ENCODE measurements at places on chromosomes 11 and 22. TPM values are rescaled to one million over a fixed set of nuclear protein-coding genes. Genes with fewer than 3 reads are reported as not detected.

The PLAAT5 gene
- 0.36 TPM for total RNA-seq

The PGGHG gene
- total RNA-seq = 25.1 TPM

The FGF19 gene
- not detected for total RNA-seq

The MS4A3 gene
- total RNA-seq = not detected

DNA sequence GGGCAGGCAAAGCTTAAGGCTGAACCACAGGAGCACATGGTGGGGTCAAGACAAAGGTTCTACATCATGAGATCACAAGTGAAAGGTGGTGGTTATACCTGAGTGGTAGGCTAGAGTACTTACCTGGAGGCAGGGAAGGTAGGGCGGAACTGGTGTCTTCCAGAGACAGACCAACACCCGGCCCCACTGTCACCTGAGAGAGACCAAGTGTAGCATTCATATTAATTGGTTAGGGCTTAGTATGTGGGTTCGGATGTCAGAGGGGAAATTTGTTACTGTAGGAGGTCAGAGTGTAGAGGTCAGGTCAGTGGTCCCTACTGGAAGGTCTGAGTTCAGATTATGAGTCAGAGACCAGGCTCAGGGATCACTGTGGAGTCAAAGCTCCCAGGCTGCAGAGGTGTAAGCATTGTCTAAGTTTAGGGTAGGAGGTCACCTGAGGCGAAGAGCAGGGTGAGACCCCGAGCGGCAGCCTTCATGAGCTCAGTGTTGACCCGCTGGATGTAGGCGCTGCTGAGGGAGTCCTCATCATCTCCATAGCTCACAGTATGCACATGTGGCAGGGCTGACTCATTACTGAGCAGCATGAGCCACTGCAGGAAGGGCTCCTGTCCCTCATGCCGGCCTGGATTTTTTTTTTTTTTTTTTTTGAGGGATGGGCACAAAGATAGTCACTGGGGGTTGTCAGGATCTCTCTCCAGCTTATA is 3.2 kb downstream of the TPP1 start:
- H3K27me3 ChIP-seq = no peaks in the 10 kb centered on the region
- H3K4me3 ChIP-seq = no peak overlapping the region
- peaks cover under 1% of the 10 kb centered on the region for H3K36me3 ChIP-seq

- H3K4me3 ChIP-seq = no peak overlapping the region
- no peaks in the 10 kb centered on the region for H3K4me1 ChIP-seq
- H3K36me3 ChIP-seq = no peaks in the 10 kb centered on the region
- no peak for DNase-seq
These were observed 202.0 kb downstream of the NTM start for GRCh38 chr11:131572423-131572822.

- DNase-seq = no peak
- no peak overlapping the region for H3K4me3 ChIP-seq
- H3K27me3 ChIP-seq = peaks cover 2% of the 10 kb centered on the region
- no peak overlapping the region for H3K27ac ChIP-seq
- H3K4me1 ChIP-seq = no peaks in the 10 kb centered on the region
These were observed 3.1 kb downstream of the ACY3 start for GRCh38 chr11:67647471-67647870.

GRCh38 chr11:112793416-112793815 is 167.8 kb upstream of the NCAM1 start:
- peak; percentile 36 for DNase-seq
- no peak overlapping the region for H3K27ac ChIP-seq
- H3K36me3 ChIP-seq = no peaks in the 10 kb centered on the region
- H3K27me3 ChIP-seq = no peaks in the 10 kb centered on the region
- peaks cover 8% of the 10 kb centered on the region for H3K4me1 ChIP-seq
- H3K4me3 ChIP-seq = no peak overlapping the region

GRCh38 chr11:76415073-76415472 is 29.7 kb upstream of the EMSY start:
- no peaks in the 10 kb centered on the region for H3K4me1 ChIP-seq
- H3K27me3 ChIP-seq = peaks cover 13% of the 10 kb centered on the region
- H3K4me3 ChIP-seq = no peak overlapping the region
- H3K36me3 ChIP-seq = no peaks in the 10 kb centered on the region
- no peak for DNase-seq
- H3K27ac ChIP-seq = no peak overlapping the region

GRCh38 chr22:38338772-38339379 is 21.6 kb upstream of the CSNK1E start:
- no peaks in the 10 kb centered on the region for H3K36me3 ChIP-seq
- H3K27ac ChIP-seq = no peak overlapping the region
- peaks cover 4% of the 10 kb centered on the region for H3K4me1 ChIP-seq
- DNase-seq = no peak
- H3K27me3 ChIP-seq = no peaks in the 10 kb centered on the region

GRCh38 chr11:74357449-74357848 is 40.8 kb downstream of the PGM2L1 start:
- no peaks in the 10 kb centered on the region for H3K4me1 ChIP-seq
- H3K36me3 ChIP-seq = peaks cover 3% of the 10 kb centered on the region
- no peaks in the 10 kb centered on the region for H3K27me3 ChIP-seq
- H3K27ac ChIP-seq = no peak overlapping the region
- H3K4me3 ChIP-seq = no peak overlapping the region
- no peak for DNase-seq

DNA sequence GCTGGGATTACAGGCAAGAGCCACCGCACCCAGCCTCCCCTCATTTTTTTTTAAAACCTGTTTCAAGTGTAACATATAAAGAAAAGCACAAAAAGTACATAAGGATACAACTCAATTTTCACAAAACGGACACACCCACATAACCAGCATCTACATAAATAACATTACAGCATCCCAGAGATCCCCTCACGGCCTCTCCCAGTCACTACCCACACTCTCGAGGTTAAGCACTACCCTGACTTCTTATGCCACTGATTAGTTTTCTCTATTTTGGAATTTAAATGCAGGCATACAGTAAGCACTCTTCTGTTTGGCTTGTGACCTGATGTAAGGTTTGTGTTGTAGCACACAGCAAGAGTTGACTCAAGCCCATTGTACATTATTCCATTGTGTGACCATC is 82.5 kb downstream of the CLPB start:
- H3K36me3 ChIP-seq = no peaks in the 10 kb centered on the region
- peaks cover 7% of the 10 kb centered on the region for H3K4me1 ChIP-seq
- no peak for DNase-seq
- H3K27ac ChIP-seq = no peak overlapping the region
- no peak overlapping the region for H3K4me3 ChIP-seq

DNA sequence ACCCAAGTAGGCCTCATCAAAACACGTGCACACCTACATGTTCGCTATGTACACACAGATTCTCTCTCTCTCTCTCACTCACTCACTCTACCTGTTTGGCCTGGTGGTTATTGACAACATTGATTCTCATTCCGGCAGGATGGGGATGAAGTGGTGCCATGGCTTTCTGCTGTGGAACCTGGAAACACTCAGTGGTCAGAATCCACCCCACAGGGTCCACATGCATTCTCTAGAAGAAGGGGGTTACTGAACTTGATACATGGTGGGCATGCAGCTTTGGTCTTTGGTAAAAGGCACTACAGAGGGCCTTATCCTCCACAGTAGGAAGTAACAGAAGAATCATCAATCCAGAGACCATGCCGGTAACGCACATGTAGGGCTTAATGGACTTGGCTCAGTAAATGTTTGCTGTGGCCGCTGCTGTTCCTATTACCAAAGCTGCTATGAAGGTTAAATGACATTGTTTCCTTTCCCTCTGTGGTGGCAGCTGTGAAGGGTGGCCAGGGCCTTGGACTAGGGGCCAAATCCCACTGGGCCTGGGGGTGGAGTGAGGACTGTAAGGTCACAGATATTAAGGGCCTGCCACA is 12.7 kb downstream of the POLDIP3 start:
- no peak overlapping the region for H3K4me3 ChIP-seq
- peaks cover 9% of the 10 kb centered on the region for H3K4me1 ChIP-seq
- no peak overlapping the region for H3K27ac ChIP-seq

- no peaks in the 10 kb centered on the region for H3K27me3 ChIP-seq
- no peak overlapping the region for H3K4me3 ChIP-seq
- no peaks in the 10 kb centered on the region for H3K4me1 ChIP-seq
- no peaks in the 10 kb centered on the region for H3K36me3 ChIP-seq
These were observed 294.0 kb upstream of the CTSC start for GRCh38 chr11:88631497-88631896.

GRCh38 chr11:116861539-116861938 is 24.1 kb upstream of the APOA1 start:
- H3K4me1 ChIP-seq = peaks cover 19% of the 10 kb centered on the region
- H3K27me3 ChIP-seq = no peaks in the 10 kb centered on the region
- H3K27ac ChIP-seq = peak overlapping the region; percentile 34
- H3K4me3 ChIP-seq = no peak overlapping the region

DNA sequence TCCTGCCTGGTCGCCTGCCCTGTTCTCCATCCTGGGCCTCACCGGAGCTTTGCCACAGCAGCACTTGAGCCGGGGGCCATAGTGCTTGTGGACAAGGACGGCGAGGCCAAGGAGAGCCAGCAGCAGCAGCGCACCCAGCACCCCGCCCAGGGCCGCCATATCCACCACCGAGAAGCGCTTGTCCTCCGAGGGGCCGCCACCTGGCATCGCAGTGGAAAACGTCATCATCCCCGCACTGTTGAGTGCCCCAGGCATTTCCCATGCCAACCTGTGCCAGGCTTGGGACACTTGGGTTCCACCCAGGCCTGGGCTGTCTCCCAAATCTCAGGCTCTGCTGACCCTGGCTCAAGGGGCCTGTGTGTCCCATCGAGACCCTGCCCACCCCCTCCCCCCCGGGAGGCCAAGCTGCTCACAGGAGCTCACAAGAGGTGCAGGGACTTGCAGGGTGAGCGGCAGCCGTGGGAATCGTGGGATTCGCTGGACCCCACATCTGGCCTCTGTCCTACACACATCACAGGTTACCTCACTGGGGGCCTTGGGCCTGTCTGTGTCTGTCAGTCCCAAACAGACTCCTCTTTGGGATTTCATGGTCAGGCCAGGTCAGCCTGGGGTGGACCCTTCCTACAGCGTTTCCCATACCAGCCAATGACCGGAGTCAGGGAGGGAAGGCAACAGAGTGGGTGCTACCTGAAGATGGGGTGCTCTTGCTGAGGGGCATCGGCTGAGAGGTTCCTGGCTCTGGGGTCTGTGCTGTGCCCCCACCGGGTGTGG is 2.3 kb upstream of the IRF7 start:
- H3K4me1 ChIP-seq = peaks cover 11% of the 10 kb centered on the region
- no peaks in the 10 kb centered on the region for H3K27me3 ChIP-seq
- H3K4me3 ChIP-seq = no peak overlapping the region
- H3K27ac ChIP-seq = no peak overlapping the region
- no peak for DNase-seq

GRCh38 chr22:20015187-20015625 is 1.4 kb downstream of the ARVCF start:
- no peaks in the 10 kb centered on the region for H3K36me3 ChIP-seq
- no peak for DNase-seq
- peaks cover 3% of the 10 kb centered on the region for H3K4me1 ChIP-seq
- H3K4me3 ChIP-seq = no peak overlapping the region
- no peak overlapping the region for H3K27ac ChIP-seq
- peaks cover 12% of the 10 kb centered on the region for H3K27me3 ChIP-seq

DNA sequence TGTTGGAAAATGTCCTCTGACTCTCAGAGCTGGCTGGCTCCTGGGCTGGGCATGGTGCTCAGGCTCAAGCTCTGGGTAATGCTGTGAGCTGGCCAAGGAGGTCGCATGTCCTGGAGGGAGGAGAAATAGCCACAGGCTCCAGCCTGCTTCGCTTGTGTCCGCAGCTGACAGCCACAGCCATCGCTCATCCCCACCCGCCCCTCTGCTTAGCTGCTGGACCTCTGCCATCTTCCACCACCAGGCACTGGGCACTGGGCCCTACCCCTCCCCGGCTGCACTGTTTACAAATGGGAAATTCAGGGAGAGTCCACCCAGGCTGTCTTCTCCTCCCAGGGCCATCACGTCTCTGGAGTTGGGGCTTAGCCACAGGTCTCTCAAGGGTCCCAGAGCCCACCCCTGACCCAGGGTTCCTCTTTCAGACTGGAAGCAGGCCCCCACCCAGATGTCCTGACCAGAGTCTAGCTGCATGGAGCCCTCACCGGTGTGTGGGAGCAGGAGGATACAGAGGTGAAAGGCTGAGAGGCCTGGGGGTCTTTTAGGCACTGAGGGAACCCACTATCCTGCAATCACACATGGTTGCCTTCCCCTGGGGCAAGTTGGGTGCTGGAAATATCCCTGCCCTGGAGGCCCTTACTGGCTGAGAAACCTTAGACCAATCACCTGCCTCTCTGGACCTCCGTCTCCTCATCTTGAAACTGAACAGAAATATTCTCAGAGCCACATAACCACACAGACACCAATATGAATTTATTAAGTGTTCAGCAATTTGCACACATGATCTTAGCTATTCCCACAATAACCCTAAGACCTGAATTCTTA is 62.7 kb downstream of the CD82 start:
- H3K27me3 ChIP-seq = peaks cover 8% of the 10 kb centered on the region
- H3K4me3 ChIP-seq = no peak overlapping the region
- peaks cover 6% of the 10 kb centered on the region for H3K4me1 ChIP-seq
- no peak overlapping the region for H3K27ac ChIP-seq
- H3K36me3 ChIP-seq = no peaks in the 10 kb centered on the region

- H3K4me1 ChIP-seq = peaks cover 12% of the 10 kb centered on the region
- H3K27ac ChIP-seq = no peak overlapping the region
- H3K4me3 ChIP-seq = no peak overlapping the region
- DNase-seq = no peak
These were observed 29.7 kb downstream of the MB start for GRCh38 chr22:35587447-35587870.

GRCh38 chr11:74311352-74311926 is at the start of gene P4HA3:
P4HA3 (minus strand) TSS chr11:74311640; CDS start chr11:74311611, 29 bp downstream.
- no peaks in the 10 kb centered on the region for H3K36me3 ChIP-seq
- DNase-seq = no peak
- H3K27me3 ChIP-seq = no peaks in the 10 kb centered on the region
- H3K4me1 ChIP-seq = peaks cover 13% of the 10 kb centered on the region
- peak within 1 kb of the TSS; percentile 62 for H3K4me3 ChIP-seq

- DNase-seq = no peak
- H3K27me3 ChIP-seq = peaks cover 5% of the 10 kb centered on the region
- H3K36me3 ChIP-seq = no peaks in the 10 kb centered on the region
- no peak overlapping the region for H3K4me3 ChIP-seq
- no peak overlapping the region for H3K27ac ChIP-seq
These were observed 97.4 kb downstream of the GGTLC2 start for GRCh38 chr22:22741843-22742242.

GRCh38 chr22:21448627-21449416 is 18.4 kb upstream of the TMEM191C start:
- no peak for DNase-seq
- no peak overlapping the region for H3K27ac ChIP-seq
- H3K27me3 ChIP-seq = no peaks in the 10 kb centered on the region
- no peak overlapping the region for H3K4me3 ChIP-seq
- H3K4me1 ChIP-seq = no peaks in the 10 kb centered on the region

- no peaks in the 10 kb centered on the region for H3K27me3 ChIP-seq
- H3K4me3 ChIP-seq = no peak overlapping the region
- H3K4me1 ChIP-seq = no peaks in the 10 kb centered on the region
These were observed 19.1 kb downstream of the RIC3 start for GRCh38 chr11:8149726-8150125.
